ENCODE measurements at places on chromosomes 7 and 10. TPM values are rescaled to one million over a fixed set of nuclear protein-coding genes. Genes with fewer than 3 reads are reported as not detected.

Gene HABP2
- not detected for total RNA-seq

Gene AKR1D1
- total RNA-seq: not detected

Gene ZNF277
- total RNA-seq: 83.0 TPM

Gene ELN
- total RNA-seq: 2.1 TPM

GRCh38 chr10:58438986-58439385 lies 53.8 kb downstream of the TFAM start:
- H3K4me1 ChIP-seq: peaks cover 20% of the 10 kb centered on the region
- H3K27ac ChIP-seq: no peak overlapping the region
- H3K4me3 ChIP-seq: no peak overlapping the region
- no peaks in the 10 kb centered on the region for H3K27me3 ChIP-seq

DNA sequence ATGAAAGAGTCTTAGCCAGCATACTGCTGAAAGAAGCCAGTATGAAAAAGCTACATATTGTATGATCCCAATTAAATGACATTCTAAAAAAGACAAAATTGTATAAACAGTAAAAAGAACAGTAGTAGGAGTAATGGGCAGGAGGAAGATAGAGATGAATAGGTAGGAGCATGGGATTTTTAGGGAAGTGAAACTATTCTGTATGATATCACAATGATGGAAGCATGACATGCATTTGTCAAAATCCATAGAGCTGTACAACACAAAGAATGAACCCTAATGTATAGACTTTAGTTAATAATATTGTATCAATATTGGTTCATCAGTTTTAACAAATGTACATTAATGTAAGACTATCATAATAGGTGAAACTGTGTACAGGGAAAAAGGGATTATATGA lies 147.9 kb downstream of the IMMP2L start:
- H3K36me3 ChIP-seq: no peaks in the 10 kb centered on the region
- H3K27ac ChIP-seq: no peak overlapping the region
- no peaks in the 10 kb centered on the region for H3K4me1 ChIP-seq

GRCh38 chr10:20474064-20474463 lies 423.0 kb downstream of the NEBL start:
- no peak for DNase-seq
- no peak overlapping the region for H3K27ac ChIP-seq
- H3K36me3 ChIP-seq: no peaks in the 10 kb centered on the region
- no peaks in the 10 kb centered on the region for H3K4me1 ChIP-seq
- H3K27me3 ChIP-seq: no peaks in the 10 kb centered on the region

DNA sequence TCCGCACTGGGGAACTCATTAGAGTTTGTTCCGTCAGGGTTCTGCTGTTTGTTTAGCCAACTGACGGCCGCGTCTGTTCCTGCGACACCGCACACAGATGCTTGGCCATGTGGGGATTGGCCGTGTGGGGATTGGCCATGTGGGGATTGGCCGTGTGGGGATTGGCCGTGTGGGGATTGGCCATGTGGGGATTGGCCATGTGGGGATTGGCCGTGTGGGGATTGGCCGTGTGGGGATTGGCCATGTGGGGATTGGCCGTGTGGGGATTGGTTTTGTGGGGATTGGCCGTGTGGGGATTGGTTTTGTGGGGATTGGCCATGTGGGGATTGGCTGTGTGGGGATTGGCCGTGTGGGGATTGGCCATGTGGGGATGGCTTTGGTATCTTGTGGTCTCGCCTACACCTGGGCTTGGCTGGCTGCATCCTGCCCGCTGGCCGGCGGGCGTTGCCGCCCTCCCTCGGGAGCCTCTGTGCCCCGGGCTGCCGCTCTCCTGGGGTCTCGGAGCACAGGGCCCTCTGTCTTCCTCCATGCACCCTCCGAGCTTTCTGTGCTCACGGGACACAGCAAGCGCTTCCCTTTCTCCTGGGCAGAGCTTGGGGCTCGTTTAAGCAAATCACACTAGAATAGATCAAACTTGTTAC lies 62.5 kb downstream of the NKX6-2 start:
- H3K4me1 ChIP-seq: no peaks in the 10 kb centered on the region
- no peaks in the 10 kb centered on the region for H3K27me3 ChIP-seq
- H3K36me3 ChIP-seq: no peaks in the 10 kb centered on the region
- H3K4me3 ChIP-seq: no peak overlapping the region
- no peak overlapping the region for H3K27ac ChIP-seq
- DNase-seq: no peak

Measured in fibroblast of lung (primary cell).